ENCODE measurements at places on chromosomes 7 and 10.

- H3K4me3 ChIP-seq = no peak overlapping the region
- H3K27ac ChIP-seq = no peak overlapping the region
- H3K4me1 ChIP-seq = peaks cover 17% of the 10 kb centered on the region
- H3K27me3 ChIP-seq = no peaks in the 10 kb centered on the region
These were observed 15.8 kb upstream of the MYL10 start for GRCh38 chr7:101644879-101645278.

GRCh38 chr10:91708174-91708861, 75.4 kb upstream of the PPP1R3C start:
- peaks cover 4% of the 10 kb centered on the region for H3K27me3 ChIP-seq
- peak overlapping the region; percentile 93 for H3K27ac ChIP-seq
- DNase-seq = no peak
- H3K4me1 ChIP-seq = peaks cover 47% of the 10 kb centered on the region
- no peaks in the 10 kb centered on the region for H3K36me3 ChIP-seq
- H3K4me3 ChIP-seq = no peak overlapping the region

DNA sequence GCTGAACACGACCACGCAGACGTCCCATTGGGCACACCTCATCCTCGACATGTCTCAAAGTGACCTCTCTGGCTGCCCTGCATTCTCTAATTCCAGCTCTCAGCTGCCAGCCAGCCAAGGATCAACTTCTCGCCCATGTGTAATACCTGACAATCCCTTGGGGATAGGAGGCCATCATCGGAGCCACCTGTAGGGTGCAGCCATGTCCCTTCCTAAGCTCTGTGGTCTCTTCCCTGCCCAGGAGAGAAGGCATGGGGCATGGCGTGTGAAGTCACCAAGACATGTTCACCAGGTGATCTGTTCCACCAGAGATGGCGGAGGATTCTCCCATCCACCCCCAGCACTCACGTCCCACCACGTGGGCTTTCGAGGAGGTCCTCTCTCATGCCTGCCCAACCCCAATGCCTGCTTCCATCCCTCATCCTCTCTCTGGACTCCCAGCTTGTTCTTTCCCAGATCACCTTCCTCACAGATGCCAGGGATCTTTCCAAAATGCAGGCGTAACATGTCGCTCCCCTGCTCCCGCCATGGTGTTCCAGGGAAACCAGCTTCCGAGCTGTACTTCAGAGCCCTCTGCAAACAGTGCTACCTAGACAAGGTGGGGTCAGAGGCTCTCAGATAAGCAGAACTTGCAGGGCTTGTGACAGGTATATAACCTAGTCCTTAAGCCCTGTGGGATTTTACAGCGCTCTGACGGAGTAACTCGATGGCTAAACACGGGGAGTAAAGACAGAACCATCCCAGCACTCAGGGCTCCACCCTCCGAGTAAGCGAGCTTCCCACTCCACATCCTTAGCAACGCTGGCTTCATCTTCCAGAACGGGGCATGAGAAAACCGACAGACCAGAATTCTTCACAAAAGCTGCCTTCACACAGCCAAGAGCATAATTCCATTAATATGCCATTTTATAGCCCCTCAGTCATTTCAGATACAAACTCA, 41.1 kb downstream of the BRI3 start:
- H3K36me3 ChIP-seq = peaks cover 10% of the 10 kb centered on the region
- no peak overlapping the region for H3K27ac ChIP-seq
- peaks cover 21% of the 10 kb centered on the region for H3K27me3 ChIP-seq
- DNase-seq = no peak
- no peak overlapping the region for H3K4me3 ChIP-seq

DNA sequence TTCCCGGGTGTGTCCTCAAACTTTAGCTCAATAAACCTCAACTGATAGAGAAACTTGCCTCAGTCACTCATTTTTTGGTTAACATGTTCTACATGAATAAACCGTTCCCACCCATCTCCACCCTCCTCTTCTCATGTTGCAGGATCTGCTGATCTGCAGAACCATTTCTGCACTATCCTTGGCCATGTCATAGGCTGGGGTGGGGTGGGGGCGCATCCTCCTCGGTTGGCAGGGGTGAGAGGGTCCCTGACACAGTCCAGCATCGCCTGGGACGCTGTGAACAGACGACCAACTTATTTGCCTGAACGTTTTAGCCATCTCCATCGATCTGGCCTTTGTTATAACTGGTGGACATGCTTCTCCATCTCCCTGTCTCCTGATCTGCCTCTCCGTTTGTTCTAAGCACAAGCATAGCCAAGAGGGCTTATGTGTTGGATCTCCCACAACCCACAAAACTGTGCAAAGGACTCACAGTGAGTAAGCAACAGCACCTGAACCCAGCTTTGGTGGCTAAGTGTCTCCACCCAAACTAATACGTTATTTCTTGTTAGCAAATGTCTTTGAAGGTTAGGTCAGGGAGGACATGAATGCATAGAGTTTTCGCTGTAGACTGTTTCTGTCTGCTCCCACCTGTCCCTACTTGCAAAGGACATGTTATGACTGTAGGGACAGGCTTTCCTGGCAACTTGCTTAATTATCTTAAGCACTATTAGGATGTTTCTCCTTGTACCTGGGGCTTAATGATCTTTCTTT, 51.7 kb downstream of the PRKCQ start:
- H3K36me3 ChIP-seq = peaks cover 5% of the 10 kb centered on the region
- H3K27me3 ChIP-seq = peaks cover 3% of the 10 kb centered on the region
- DNase-seq = no peak
- peaks cover 9% of the 10 kb centered on the region for H3K4me1 ChIP-seq
- no peak overlapping the region for H3K4me3 ChIP-seq

- no peak overlapping the region for H3K4me3 ChIP-seq
- peaks cover 10% of the 10 kb centered on the region for H3K27me3 ChIP-seq
- peaks cover 5% of the 10 kb centered on the region for H3K36me3 ChIP-seq
- peaks cover 8% of the 10 kb centered on the region for H3K4me1 ChIP-seq
- H3K27ac ChIP-seq = no peak overlapping the region
These were observed 29.2 kb upstream of the PROSER2 start for GRCh38 chr10:11793762-11794479.

GRCh38 chr10:11546581-11546980, 64.9 kb downstream of the USP6NL start:
- peaks cover 35% of the 10 kb centered on the region for H3K36me3 ChIP-seq
- no peaks in the 10 kb centered on the region for H3K27me3 ChIP-seq
